ENCODE measurements at places on chromosomes 2 and 18.
A peak's percentile ranks its signal among the peaks of the same experiment; 100 is the strongest.

DNA sequence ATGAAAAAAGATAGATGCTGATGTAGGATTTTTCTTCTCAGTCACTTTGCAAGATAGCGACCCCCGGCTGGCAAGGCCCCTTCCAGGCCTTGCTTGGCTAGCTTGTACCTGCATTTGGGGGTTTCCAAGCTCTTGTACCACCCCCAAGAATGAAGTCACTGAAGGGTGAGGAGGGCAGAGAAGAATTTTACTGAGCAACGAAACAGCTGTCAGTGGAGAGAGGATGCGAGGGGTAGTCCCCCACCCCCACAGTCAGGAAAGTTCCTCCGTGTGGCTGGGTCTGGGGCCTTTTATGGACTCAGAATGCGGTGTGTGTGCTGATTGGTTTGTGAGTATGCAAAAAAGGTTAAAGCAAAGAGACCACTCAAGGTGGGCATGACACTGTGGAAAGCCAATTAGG lies 382.0 kb downstream of the GPD2 start:
- DNase-seq: no peak

- no peak for DNase-seq
These were observed 525.0 kb upstream of the TCF4 start for GRCh38 chr18:56112984-56113383.

DNA sequence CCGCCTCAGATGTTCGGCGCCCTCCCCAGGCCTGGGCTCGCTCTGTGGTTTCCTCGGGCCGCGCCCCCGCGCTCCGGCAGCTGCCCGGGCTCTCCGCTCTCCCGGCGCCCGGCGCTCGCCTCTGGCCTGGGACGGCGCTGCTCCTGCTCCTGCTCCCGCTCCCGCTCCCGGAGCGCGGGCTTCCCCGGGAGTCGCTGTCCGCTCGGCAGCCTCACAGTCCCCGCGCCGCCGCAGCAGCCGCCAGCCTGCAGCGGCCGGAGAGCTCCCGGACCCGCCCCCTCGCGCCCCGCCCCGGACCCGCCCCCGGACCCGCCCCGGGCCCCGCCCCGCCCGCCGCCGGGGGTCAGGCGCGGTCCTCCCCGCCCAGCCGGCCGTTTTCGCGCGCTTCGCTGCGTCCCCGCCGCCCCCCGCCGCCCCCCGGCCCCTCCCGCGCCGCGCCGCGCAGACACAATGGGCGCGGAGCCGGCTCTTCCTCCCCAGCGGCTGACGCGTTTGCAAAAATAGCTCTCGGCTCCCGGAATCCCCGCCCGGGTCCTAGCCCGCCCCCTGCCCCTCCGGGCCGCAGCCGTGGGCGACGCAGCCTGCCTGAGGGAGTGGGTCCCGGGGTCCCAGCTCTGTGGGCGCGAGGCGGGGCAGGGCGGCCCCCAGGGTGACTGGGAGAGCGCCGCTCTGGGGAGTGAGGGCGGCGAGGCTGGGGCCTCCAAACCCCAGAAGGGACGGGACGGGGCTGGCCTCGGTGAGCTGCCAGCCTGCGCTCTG lies at the start of gene ARL4C:
Gene ARL4C, minus strand, starts transcription at position 247 of the 759 bp plus-strand sequence. CDS start 495 bp downstream, outside the sequence.
- peak; percentile 31 for DNase-seq

DNA sequence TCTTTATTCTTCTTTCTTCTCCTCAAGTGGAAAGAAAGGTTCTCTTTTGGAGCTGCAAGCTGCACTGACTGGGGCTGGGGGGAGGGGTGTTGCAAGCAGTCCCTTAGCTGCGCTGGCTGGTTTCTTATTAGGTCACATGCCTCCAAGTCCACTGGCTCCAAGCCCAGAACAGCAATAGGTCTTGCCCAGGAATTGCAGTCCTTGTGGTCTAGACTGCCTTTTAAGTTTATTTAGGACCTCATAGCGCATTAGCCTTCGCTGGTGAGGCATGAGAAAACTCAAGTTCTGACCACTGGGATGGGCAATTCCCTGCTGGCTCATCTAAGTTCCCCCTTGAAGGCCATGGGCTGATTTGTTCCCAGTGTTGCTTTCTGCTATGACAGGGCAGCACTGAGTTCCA lies 138.6 kb upstream of the SCN7A start:
- DNase-seq: no peak

DNA sequence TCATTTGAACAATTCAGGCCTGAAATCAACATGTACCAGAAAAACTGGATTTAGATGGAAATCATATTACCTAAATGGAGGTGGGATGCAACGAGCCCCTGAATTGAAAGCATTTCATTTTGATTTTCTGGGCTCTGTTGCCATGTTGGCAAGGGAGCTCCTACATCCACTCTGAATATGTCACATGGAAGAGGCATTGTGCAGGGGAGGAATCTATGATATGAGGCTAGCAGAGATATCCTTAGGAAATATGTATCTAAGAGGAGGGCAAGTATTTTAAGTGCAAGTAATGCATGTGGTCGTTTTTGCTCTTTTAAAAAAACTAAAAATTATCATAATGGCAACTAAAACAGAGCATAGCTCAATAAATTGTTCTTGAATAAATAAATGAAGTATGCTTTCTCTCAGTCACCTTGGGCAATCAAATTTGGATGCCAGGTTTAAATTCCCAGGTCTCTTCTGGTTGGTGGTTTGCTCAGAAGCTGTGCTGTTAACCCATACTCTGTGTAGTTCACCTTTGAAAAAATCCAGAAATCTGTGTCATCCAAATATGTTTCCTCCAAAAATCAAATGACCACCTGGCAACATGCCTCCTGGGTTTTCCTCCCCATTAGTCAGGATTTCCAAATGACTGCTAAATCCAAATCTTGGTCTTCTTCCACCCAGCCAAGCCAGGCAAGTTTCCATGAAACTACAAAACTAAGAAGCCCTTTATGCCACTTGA lies 6.5 kb upstream of the LGALSL start:
- DNase-seq: no peak

GRCh38 chr2:96262306-96262705 lies 3.5 kb downstream of the TMEM127 start:
- no peak for DNase-seq

DNA sequence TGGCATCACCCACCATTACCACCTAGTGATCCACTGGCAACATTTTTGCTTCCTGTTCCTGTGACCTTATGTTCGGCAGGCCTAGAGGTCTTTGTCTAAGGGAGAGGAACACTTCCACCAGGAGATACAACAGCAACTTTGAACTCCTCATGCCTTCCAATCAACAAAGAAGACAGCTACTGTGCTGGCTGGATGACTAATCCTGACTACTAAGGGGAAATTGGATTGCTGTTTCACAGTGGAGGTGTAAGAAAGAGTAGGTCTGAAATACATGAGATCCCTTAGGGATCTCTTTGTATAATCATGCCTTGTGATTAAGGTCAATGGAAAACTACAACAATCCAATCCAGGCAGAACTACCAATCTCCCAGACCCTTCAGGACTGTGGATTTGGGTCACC lies 45.2 kb downstream of the EIF2AK3 start:
- no peak for DNase-seq

Data from stimulated activated CD4-positive, alpha-beta T cell treated with anti-CD3 and anti-CD28 coated beads, TNF-alpha, amount 100 ng/mL, for 4 hours (primary cell).